ENCODE measurements at places on chromosomes 7 and 10.

DNA sequence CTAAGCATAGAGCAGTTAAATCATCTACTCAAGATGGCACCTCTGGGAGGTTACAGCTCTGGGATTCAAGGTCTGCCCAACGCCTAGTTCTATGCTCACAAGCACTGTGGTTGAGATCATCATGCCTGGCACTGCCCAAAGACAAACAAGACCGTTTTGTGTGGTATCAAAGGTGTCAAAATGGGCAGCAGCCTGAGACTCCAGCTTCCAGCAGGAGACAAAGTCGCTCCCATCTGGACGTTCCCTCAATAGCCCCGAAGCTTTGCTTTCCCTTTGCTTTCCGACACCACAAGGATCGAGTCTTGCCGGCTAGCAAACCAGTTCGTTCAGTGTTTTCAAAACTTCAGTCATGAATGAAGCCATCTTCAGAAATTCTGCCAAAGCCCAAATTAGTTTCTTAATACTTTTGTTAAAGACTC is 5.1 kb downstream of the HABP2 start:
- no peak for DNase-seq

DNA sequence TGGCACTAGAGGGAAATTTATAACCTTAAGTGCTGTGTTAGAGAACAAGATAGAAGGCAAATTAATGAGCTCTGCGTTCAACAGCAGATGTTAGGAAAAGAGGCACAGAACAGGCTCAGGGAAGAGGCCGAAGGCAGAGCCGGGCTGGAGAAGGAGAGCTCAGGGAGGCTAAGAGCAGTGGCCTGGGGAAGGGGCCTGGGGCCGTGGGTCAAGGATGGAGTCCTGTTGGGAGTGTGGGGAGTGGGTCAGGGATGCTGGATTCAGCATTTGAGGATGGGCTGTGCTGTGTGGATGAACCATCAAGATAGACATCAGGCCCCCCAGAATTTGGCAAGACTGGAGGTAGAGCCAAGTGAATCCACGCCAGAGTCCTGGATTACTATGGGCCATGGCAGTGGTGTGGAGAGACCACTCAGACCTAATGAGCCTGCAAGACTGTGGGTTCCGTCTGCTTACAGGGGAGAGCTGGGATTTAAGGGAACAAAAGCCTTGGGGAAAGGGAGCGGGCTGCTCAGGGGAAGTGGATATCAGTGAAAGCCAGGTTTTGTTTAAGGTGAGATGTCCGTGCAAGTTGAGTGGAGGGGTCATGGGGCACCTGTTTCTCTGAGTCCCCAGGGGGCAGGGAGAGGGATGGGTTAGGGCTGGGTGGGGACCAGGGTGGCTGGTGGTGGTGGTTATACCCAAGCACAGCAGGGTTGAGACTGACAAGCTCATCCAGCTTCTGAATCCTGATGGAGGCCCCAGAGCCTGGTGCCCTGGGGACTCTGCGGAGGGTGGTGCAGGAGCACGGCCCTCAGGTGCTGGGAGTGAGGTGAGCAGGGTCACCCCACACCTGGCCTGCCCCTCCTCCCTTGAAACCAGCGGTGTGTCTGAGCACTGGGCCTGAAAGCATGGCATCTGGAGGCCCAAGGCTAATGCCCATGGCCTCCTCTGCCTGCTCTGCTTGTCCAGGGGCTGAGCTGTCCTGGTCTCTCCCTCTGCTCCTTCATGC is 101.7 kb downstream of the BMS1 start:
- DNase-seq, result no peak

GRCh38 chr7:138890499-138891445 is 90.4 kb downstream of the KIAA1549 start:
- DNase-seq, result no peak

DNA sequence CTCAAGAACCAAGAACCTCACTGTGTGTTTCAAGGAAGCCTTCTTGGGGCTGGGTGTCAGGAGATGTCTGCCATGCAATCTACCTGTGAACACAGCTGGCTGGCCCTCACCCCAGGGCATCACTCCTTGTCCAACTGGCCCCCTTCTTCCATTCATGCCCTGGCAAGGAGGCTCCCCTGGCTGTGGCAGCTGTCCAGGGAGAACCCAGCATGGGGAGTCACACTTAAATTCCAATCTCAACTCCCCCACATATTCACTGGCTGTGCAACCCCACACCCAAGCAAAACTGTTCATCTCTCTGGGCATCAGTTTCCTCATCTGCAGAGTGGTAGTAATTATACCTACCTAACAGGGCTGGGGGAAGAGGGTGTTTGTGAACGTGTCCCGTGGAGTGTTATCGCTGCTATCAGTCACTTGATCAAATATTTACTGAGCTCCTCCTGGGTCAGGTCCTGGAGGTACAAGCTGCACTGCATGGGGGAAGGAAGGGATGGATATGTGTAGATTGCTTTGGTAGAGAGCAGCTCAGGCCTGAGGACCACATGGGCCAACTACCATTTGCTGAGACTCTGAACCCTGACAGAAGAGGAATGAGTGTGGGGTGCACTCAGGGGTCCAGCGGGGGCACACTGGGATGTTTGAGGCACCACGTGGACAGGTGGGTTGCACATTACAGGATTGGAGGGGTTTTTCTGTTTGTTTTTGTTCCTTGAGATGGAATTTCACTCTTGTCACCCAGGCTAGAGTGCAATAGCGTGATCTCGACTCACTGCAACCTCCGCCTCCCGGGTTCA is 2.1 kb upstream of the GPRIN2 start:
- no peak for DNase-seq

DNA sequence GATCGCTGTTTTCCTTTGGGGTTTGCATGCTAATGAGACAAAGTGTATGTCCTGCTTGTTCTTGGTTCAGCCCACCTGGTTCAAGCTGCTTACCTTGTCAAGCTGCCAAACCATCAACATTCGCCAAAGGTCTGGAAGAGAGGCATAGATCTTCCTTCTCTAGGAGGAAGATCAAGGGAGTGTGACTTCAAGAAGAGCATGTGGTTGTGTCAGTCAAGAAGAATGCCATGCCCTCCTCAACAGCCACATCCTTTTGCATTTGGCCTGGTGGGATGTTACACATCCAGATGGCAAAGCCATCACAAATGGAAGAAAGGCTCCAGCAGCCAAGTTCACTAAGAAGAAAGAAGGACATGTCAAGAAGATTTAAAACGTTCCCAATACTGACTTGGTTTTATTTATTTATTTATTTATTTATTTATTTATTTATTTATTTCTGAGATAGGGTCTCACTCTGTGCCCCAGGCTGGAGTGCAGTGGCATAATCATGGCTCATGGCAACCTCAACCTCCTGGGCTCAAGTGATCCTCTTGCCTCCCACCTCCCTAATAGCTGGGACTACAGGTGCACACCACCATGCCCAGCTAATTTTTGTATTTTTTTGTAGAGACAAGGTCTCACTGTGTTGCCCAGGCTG is 5.1 kb upstream of the PIP4K2A start:
- no peak for DNase-seq

- no peak for DNase-seq
Observed at GRCh38 chr10:3900391-3900790, 115.4 kb upstream of the KLF6 start.

GRCh38 chr10:6473901-6474370 is 106.1 kb downstream of the PRKCQ start:
- no peak for DNase-seq

DNA sequence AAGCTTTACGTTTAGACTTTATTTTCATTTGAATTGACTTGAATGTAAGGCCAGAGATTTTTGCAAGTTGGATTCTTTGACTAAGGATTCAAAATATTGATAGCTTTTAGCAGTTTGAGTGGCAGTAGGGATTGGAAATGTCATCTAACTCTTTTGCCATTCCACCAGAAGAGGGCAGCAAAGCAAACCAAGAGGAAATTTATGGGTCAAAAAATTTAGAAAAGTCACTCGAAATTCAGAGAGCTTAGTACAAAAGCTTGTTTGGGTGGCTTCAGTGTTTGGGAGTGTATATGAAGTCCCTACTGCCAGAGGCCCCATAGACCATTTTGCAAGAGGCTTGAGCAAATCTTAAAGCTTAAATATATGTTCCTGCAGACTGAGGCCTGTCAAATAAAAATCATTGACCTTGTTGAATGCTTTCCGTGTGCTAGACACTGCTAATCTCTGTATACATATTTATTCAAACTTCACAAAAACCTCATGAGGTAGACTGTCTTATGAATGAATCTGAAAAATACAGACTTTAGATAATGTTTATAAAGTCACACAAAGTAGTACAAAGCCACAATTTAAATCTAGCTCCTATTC is 44.6 kb upstream of the RSBN1L start:
- peak; percentile 11 for DNase-seq

DNA sequence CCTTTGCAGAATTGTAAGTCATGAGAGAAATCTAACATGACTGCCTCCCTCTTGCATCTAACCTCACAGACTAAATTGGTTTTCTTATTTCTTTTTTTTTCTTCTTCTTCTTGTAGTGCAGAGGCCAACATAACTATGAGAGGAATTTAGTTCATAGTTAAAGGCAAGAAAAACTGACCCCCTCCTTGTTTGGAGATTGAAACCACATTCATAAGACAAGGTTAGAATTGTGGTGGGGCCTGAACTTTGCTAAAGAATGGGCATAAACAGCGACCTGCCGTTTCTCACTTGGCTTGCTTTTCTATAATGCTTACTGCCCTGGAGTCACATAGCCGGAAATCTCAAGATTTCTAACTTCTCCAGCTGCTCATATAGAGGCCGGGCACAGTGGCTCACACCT is 2.4 kb upstream of the POLM start:
- DNase-seq, result no peak

- DNase-seq, result no peak
Observed at GRCh38 chr7:18762189-18762588, 266.6 kb downstream of the HDAC9 start.

DNA sequence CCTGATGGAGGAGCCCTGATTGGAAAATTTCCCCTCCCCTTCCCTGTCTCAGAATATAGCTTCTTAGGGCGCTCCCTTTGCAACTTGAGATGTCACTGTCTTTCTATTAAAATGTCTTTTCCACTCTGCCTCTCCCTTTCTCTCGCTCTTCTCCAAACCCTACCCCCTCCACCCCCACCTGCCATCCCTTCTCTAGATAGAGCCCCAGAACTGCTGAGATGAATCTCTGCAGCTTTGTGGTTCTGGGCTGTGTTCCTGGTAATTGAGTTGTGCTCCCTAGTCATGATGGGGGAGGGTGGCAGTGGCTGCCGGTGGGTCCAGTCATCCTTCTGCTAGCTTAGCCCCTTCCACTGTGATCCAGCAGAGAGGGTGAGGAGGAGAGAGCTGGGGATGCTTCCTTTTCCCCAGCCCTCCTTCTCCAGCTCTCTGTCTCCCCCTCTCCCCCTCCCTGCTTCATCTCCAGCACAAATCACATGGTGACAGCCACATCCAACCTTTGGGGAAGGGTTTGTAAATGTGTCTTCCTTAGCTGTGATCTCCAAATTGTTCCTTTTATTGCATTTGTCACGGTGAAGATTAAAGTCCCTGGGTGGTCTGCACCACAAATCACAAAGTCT is 50.8 kb upstream of the BTRC start:
- DNase-seq, result no peak

- DNase-seq, result no peak
Observed at GRCh38 chr7:131124001-131124629, 203.6 kb upstream of the MKLN1 start.

GRCh38 chr10:103659674-103660363 is 166.3 kb downstream of the NEURL1 start:
- peak; percentile 41 for DNase-seq

DNA sequence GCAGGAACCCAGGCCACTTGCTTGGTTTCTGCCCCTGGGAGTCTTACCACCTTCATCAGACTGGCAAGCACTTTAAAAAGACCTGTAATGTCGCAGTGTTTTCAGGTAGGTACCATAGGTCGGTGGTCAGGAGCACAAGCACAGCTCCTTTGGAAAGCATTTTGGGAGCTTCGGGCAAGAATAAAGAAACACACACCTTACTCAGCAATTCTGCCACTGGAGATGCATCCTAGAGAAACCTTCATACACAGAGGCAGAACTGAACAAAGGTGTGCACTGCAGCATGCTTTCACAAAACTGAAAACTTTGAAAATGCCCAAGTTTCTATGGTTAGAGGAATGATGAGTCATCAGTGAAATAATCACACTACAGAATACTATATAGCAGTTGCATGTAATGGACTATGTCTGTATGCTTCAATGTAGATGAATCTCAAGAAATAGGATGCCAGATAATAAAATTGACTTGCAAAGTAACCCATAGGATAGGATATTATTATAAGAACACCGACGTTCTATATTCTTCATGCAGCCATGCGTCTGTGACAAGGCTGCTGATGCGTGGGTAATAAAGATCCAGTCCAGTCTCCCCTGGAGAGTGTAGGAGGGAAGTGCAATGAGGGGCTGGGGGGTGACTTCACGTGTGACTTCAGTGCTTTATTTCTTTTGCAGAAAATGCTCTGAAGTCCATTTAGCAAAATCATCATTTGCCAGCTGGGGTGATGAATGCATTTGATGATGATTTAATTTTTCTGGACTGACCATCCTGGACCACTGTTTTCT is 309.5 kb downstream of the WDR37 start:
- DNase-seq, result no peak

DNA sequence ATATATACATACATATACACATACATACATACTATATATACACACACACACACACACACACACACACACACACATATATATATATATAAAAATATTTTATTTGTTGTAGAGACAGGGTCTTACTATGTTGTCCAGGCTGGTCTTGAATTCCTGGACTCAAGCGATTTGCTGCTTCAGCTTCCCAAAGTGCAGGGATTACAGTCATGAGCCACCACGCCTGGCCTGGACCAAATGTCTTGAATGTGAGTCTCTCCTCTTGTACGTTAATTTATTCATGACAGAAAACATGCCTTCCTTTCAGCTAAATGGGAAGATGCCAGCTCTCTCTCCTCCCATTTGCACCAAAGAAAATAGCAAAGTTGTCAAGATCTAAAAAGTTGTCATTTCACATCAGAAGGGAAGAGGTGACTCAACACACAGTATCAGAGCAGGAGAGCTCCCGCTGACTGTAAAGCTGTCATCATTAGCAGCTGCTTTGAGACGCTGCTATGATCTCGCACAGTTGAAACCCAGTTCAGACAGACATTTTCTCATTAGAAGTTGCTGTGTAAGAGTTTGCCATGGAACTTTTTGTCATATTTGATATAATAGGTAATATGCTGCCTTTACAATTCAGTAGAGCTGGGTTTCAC is 224.3 kb downstream of the SFMBT2 start:
- DNase-seq, result no peak

DNA sequence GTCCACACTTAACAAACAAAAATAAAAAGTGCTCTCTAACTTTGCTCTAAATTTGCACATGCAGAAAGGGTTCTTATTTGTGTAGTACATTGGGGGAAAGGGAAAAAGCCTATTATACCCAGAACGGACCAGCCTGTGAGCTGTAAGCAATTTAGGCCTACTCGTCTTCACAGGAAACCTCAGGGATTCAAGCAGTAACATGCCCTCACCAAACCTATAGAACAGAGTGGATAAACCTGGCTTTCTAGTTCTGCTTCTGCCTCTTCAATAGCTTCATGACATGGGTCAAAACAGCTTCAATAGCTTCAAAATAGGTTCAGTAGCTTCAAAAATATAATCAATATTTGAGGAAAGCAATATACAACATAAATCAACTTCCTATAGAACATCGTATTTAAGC is 163.7 kb downstream of the ARL4A start:
- no peak for DNase-seq

All from activated CD4-positive, alpha-beta T cell treated with anti-CD3 and anti-CD28 coated beads, Interleukin-2, amount 50 U/mL, for 4 hours (primary cell).